ENCODE measurements at places on chromosomes 5 and 9.

GRCh38 chr9:35664531-35665470 lies at the start of gene ARHGEF39:
TSS of gene ARHGEF39 (minus strand) at chr9:35665195. CDS start at chr9:35665169, 26 bp downstream.
- peak; percentile 70 for DNase-seq

- DNase-seq: no peak
Measured at GRCh38 chr9:5628183-5628529, 751 bp upstream of the RIC1 start.

GRCh38 chr5:55896663-55897062 lies 45.5 kb downstream of the IL31RA start:
- DNase-seq: no peak

- no peak for DNase-seq
Measured at GRCh38 chr5:149325166-149325735, 20.0 kb upstream of the GRPEL2 start.

DNA sequence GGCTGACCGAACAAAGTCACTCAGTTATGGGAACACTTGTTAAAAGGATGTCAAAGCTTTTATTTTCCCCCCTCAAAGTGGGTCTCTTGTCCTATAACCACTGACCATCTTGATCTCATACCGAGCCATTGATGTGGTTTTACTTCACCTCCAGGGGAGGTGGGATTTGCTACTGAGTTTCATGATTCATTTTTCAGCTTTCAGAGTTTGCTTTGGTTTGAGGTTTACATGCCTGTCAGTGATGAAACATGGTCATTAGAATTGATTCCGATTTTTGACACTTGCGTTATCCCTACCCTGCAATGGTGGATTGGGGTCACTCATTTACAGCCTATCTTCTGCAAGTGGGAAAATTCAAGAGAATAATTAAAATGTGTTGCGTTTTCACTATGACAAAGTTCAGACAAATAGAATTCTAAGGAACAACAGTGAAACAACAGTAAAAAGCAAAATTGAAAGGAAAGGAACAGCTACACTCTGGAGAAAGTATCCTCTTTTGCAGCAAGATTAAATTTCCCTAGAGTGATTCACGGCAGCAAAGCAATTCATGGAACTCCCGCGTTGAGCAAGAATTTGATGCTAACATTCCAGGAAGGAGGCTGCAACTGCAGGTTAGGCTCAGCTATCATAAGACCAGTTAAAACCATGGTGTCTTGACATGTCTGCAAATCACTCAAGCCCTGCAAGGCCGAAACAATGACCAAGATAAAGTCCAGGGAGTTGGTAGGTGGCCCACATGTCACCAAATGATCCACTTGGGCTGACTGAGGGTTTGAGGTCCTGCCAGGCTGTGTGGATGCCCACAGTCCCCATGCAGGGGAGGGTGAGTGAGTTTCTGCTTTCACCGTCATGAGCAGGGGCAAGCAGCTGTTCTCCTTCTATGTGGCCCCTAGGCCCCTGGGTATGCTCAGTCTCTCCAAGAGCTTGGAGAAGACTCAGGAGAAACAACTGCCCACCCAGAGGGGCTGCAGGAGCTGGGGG lies 9.4 kb downstream of the GADD45G start:
- DNase-seq: no peak

GRCh38 chr9:101397746-101398067 lies 711 bp downstream of the MRPL50 start:
- DNase-seq: no peak

- DNase-seq: no peak
Measured at GRCh38 chr5:152499814-152500535, 94.9 kb upstream of the NMUR2 start.

- DNase-seq: no peak
Measured at GRCh38 chr5:113552137-113552536, 38.6 kb downstream of the YTHDC2 start.

DNA sequence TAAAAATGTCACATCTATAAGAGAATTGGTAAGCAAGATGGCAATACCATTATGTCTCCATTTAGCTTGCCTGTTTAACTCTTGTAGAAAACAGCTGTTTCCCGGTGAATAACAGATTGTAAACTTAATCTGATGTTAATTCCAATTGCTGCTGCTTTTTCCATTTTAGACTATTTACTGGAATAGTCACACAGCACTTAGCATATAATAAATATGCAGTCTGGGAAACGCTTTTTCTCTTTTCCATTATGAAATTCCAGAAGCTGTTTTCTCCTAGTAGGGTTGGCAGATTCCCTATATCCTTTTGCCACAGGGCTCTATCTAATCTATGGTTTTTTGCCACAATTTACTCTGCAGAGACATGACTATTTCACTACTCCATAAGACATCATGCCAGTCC lies 148.0 kb downstream of the CEMIP2 start:
- no peak for DNase-seq

DNA sequence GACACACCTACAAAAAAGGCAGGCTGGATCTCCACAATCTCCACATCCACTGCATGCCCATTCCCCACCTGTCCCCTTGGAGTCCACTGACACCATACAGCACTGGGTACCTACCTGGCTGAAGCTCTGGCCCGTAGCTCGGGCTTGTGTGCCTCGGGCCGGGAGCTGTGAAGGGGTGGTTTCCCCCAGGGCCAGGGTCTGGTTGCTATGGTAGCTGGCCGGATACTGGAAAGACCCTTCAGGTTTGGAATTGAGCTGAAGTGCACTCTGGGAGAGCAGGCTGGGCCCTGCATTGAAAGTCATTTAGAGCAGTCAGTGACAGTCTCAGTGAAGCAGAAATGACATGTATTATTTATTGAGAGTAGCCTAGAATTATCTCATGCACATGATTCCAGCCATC lies 507.3 kb downstream of the CTNND2 start:
- DNase-seq: no peak

DNA sequence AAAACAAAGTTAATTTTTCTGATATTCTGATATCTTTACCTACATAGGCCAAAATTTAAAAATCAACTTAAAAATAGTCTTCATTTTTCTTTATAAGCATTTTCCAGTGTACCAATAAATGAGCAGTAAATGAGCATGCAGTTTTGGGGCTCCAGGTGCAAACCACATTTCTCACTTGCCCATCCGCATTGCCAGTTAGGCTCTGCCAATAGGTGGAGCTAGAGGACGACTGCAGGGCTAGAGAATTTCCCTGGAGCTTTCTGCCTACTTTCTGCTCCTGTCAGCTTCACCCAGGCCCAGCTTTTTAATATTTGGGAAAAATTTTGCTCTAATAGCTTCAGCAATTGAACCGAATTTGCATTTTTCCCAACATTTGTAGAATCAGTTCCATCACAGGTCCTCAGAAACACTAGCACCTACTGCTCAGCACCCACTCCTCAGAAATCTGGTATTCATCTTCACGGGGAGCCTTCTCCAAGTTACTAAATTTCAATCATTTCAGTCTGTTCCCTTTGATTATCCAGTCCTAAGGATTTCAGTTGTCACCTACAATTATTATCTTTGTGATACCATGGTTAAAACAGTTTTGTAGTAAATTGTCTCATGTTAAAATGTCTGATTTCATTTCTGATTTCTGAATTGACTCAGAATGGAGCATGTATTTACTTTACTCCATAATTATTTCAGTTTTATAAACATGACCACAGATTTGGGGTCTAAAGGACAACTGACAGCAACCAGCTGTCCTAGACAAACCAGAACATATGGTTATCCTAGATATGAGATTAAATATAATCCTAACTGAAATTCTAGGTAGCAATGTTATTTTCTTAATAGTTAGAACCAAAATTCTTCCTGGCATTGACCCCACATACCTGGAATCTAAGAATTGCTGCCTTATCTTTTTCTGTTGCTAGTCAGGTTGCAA lies 104.6 kb upstream of the FAM174A start:
- peak; percentile 46 for DNase-seq
